ENCODE measurements at places on chromosomes 2 and 18.

GRCh38 chr2:67503066-67503795 lies 106.1 kb downstream of the ETAA1 start:
- no peak for DNase-seq

DNA sequence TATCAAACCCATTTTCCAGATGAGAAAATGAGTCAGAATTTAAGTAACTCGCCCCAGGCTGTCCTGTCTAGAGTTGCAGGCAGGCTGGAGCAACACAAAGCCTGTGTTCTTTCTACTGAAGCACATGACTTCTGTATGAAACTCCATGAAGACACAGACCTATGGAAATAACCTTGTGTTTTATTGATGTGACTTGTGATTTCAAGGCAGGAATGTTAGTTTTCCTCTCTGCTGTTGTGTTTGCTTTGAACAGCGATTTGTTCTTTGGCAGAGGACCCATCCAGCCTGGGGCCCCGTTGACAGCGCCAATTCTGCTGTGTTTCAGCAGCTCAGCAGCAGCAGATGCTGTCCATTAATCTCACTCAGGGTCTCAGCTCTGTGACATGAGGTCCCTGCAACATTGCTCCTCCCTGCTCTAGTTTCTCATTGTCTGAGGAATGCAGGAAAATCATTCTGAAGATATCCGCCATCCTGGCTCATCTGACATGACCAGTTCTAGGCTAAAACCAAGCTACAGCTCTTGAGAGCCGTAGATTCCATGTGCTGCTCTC lies 344.3 kb upstream of the RAB12 start:
- no peak for DNase-seq

DNA sequence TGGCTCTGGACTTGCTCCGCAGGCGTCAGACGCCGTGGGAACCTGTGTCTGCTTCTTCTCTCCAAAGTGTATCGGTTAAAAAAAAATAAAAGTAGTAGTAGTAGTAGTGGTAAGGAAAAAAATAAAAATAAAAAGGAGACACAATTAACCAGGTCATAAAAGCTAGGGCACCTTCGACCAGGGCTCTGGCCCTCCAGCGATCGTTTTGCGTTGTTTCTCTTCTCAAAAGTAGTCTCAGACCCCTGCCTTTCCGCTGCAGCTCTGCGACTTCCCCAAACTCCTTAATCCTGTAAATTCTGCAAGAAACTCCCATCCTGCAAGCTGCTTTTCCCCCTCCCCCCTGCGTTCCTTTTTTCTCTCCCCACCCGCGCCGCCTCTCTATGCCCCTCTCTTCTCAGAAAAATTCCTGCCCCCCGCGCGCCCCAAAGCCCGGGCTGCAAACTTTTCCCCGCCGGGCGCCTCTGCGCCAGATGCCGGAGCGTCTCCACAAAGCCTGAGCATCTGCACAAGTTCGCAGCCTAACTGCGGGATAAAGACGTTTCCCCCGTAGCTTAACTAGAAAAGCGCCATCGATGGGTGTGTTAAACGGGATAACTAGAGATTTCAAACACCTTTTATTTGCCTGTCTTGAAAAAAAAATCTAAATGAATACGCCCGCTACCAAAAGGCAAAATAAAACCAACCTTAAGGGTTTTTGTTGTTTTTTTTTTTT lies 1.8 kb upstream of the SALL3 start:
- no peak for DNase-seq

- DNase-seq: no peak
Observed at GRCh38 chr2:223945755-223946154, 620 bp upstream of the WDFY1 start.

DNA sequence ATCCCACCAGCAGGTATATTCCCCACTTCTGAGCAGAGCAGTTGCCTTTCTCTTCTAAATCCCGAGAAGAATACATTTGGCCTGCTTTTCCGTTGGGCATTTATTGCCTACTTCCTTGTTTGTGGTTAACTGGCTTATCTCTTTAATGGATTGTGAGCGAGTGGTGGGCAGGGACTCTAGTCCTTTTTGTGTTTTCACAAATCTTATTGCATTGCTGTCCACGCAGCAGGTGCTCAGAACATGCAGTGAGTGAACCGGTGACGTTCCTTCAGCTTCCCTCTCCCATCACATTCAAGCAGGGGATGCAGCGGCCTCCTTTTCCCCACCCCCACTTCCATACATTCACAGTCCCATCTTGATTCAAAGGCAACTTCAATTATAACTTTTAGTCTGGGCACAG lies 28.9 kb upstream of the GAREM2 start:
- no peak for DNase-seq

GRCh38 chr2:198016243-198016642 lies 211.8 kb downstream of the PLCL1 start:
- no peak for DNase-seq

- DNase-seq: no peak
Observed at GRCh38 chr2:240023792-240024191, 1.4 kb downstream of the NDUFA10 start.

DNA sequence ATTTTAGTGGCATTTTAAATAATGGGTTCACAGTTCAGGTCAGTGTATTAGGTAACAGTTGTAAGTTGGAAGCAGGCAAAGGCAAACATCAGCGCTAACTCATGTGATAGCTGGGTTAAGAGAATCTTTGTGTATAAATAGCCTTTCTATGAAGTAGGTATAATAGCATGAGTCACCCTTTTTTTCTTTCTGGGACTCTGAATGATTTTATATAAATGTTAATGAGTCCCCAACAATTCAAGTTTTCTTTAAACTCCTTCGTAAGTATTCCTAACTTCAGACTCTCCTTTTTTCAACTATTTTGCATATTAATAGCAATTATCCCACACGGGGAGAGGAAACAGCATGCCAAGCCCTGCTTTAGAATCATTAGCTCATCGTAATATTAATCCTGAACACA lies 384.3 kb downstream of the PIK3C3 start:
- DNase-seq: no peak

- DNase-seq: no peak
Observed at GRCh38 chr2:119426396-119426675, 5.3 kb upstream of the TMEM37 start.

- peak; percentile 91 for DNase-seq
Observed at GRCh38 chr2:96148410-96149217, 3.4 kb upstream of the DUSP2 start.

DNA sequence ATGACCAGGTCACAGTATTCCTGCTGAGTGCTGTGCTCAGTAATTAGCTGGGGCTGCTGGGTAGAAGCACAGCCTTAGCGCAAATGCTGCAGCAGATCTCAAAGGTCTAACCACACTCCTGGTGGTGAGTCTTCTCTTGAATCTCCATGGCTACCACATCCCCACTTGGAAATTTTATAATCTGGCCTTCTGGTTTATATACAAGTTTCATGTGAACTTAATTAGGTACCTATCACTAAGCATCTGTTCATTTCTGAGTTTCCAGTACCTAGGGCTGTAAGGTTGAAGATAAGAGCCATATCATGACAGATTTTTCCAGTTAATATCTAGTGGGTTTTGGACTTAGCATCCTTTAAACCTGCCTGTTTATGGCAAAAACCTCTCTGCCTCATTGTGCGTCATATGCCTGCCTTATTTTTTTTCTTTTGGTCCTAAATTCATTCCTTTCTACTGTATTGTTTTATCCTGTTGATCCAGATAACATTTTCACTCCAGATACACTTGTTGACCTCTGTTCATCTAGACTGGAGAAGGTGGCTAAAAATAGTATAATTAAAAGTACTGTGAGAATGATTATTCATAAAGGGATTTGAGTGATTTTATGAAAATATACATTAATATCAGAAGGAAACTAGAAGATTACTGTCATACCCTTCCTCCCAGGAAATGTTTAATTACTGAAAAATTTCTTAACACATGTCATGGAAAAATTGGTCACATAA lies 168.4 kb upstream of the THUMPD2 start:
- no peak for DNase-seq

DNA sequence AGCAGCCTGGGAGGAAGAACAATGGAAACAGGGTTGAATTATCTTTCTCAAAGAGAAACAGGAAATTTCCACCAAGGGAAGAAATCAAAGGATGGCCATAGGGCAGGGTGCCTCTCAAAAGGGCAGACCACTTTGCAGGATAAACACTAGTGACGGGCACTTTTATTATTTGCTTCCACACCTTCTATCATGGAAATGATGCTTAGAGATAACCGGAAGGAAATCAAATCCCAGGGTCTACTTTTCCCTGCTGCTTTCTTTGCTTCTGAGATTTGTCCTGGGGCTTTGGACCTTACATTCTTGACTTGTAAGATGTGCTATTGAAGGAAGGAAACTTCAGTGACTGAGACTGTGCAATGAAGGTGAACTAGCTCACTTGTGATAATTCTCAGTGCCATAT lies 1.1 kb upstream of the SCN9A start:
- no peak for DNase-seq

GRCh38 chr2:97935719-97936161 lies 60.0 kb downstream of the TMEM131 start:
- no peak for DNase-seq

GRCh38 chr2:76075126-76075525 lies 364.4 kb upstream of the GCFC2 start:
- no peak for DNase-seq

DNA sequence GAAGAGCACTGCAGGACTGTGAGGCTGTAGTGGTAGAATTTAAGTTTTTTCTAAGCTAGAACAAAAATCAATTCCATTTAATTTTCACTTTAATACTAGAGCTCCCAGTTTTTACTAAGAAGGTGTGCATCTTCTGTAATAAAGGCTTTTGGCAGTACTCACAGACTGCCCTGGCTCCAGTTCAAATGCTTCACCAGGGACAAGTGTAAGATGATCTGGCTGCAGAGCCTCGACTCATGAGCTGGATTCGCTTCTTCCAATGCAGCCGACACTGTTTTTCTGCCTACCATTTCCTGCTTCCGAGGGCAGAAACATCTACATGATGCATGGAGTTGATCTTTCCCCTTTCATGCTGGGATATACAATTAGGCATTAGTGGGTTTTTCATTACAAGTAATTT lies 87.0 kb downstream of the FARSB start:
- DNase-seq: no peak

DNA sequence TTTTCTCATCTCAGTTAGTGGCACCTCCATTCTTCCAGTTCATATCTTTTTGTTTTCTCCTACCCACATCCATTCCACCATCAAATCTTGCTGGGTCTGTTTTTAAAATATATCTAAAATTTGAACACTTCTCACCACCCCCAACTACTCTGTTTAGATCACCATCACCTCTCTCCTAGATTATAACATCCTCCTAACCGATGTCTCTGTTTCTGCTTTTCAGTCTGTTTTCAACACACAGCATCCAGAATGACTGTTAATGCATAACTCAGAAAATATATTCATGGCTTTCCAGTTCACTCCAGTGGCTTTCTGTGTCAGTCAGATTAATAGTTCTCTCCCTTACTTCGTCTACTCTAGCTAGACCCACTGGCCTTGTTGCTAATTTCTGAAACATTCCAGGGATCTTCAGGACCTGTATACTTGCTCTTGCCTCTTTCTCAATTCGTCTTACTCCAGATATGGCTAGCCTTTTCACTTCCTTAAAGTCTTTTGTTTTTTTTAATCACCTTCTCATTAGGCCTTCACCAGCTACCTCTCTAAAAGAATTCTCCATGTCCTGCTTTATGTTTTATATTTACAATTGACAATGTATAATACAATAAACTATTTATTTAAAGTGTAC lies 105.3 kb downstream of the COMMD1 start:
- no peak for DNase-seq

DNA sequence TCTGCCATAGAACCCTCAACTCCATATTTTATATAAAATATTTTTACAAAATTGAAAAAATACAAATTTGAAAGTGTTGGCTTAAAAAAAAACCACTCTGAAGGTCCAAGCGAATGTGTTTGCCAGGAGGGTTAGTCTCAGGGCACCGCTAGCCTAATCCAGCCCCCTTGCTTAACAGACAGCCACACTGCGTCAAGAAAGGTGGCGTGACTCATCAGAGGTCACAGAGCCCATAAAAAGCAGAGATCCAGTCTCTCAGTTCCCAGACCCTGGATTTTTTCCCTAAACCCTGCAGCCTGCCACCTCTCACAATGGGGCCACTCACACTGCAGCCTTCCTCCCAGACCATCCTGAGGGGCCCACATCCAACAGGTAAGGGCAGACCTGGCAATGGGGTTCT lies 3.9 kb upstream of the TNS1 start:
- DNase-seq: no peak

DNA sequence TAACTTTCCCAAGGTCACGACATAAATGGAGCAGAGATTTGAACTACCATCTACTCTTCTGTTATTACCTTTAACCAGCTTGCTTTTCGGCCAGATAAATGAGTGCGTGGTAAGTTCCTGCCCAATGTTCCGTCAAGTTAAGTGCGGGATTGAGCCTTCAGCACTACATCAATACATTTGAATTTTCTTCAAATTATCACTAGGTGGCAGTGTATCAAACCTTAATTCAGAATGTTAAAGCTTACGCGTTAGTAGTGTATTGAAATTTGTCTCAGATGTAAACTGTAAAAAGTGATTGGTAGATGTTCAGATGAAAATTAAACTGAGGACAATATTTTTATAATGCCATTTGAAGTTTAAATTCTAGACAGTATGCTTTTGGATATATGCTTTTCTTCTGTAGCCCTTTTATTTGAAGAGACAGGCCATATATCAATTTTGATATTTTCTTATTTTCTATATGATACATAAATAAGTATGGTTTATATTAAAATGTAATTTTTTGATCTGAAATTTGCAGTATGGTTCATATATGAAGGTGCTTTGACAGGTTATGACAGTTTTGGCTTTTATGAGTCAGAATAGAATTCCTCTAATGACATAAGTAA lies 681.3 kb downstream of the ADCYAP1 start:
- DNase-seq: no peak

DNA sequence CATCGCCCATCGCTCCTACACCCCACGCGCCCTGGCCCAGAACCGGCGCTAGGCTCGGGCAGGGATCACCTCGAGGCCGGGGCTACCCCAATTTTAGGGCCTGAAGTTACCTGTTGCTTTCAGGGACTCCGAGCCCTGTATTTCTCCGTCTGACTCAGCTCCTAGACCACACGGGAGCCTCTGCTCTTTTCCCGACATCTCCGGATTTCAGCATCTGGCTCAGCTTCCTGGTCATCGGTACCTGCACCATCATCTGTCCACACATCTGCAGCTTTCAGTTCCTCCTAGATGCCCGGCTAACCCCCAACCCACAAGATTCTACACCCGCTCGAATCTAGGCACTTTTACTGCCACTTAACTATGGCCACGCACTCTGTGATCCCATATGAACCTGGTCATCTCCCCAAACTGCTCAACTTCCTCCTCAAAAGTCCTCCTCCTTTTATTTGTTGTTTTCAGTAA lies 12.1 kb upstream of the HMSD start:
- DNase-seq: no peak

DNA sequence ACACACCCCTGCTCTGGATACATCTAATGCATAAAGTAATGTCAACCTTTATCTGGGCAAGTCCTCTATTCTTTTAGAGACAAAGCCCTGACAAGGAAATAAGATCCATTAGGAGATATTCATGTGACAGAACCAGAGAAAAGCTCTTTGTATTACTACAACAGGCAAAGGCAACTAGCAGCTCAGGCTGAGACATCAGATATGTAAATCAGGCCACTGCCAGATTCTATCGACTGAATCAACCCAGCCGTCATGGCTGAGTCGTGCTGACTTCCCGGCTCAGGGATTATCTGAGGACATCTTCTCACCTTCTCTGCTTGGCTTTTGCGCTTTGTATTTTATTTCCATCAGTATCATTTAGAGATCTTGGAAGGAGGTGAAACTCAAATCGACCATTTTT lies 294.5 kb downstream of the PLCL1 start:
- no peak for DNase-seq

- DNase-seq: no peak
Observed at GRCh38 chr2:75641587-75641986, 5.0 kb upstream of the MRPL19 start.

GRCh38 chr2:15145046-15145817 lies 415.9 kb downstream of the NBAS start:
- no peak for DNase-seq

- no peak for DNase-seq
Observed at GRCh38 chr18:35191698-35192025, 49.2 kb upstream of the ZNF397 start.

All from stimulated activated CD8-positive, alpha-beta memory T cell treated with anti-CD3 and anti-CD28 coated beads, Interleukin-4, amount 100 ng/mL, for 1 hour (primary cell).